Astrocyte (in vitro differentiated cells and primary cell): ENCODE measurements at places on chromosomes 2 and 18. TPM values are rescaled to one million over a fixed set of nuclear protein-coding genes. Genes with fewer than 3 reads are reported as not detected.

- peak; percentile 28 for DNase-seq
Measured at GRCh38 chr2:189128970-189129369, 50.6 kb downstream of the COL5A2 start.

DNA sequence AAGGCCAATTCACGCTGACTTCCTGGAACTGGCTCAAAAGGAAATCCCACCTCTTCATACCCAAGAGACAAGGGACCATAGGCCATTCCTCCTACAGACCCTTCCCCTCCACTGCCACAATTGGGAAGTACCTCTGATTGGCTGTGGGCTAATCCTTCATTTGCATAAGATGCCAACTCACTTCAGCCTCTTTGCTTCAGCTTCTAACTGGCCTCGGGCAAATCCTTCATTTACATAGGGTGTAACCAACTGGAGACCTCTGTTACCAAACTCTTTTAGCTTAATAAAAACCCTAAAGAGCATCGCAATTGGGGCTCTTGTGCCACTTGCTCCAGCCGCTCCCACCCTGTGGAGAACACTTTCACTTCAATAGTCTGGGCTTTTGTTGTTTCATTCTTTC is 38.2 kb downstream of the MC2R start:
- DNase-seq: no peak

- DNase-seq: no peak
Measured at GRCh38 chr2:216210701-216211540, 101.8 kb downstream of the XRCC5 start.

Gene DOK6
- total RNA-seq: 2.9 and 3.1 TPM in 2 replicates

DNA sequence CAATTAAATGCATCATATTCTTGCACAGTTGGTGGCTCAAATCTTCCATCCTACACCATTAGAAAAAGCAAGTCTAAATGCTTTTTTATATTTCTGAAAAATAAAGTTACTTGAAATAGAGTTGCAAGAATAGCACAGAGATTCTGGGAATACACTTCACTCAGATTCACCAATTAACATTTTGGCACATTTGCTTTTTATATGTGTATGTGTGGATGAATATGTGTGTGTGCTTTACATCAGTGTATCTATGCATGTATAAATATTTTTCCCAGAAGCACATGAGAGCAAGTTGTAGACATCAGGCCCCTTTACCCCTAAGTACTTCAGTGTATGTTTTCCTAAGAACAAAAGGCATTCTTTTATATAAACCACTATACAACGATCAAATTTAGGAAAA is 27.6 kb upstream of the MSH2 start:
- no peak for DNase-seq

DNA sequence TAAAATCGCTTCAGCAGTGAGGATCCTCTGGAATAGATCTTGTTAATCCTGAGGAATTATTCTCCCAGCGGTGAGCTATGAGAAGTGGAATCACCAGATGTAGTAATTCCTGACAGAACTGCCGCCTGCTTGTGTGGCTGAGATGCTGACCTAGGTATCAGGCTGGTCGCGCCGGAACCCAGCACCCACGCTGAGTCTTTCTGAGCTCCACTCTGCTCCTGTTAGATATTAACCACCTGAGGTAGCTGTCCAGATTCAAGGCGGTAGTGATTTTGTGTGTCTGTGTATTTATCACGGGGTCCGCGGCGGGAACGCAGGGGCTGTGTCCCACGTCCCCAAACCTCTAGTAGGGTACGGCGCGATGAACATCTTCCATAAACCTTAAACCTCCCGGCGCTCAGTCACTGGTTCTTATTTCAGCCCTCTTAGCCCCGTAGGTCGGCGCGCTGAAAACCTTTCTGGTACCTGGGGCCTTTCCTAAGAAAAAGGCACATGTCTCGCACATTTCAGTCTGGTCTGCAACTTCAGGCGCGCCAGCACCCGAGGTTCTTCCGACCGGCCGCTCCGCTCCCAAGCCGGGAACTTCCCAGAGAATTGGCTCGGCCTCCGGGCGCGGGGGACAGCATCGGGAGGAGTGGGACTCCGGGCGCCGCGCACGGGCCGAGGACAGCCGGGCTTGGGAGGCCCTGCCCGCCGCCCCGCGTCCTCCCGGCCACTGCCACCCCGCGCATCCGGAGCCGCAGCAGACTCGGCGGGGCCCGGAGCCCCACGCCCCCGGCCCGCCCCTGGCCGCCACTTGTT is 542 bp upstream of the CNNM3 start:
- DNase-seq: peak; percentile 43

DNA sequence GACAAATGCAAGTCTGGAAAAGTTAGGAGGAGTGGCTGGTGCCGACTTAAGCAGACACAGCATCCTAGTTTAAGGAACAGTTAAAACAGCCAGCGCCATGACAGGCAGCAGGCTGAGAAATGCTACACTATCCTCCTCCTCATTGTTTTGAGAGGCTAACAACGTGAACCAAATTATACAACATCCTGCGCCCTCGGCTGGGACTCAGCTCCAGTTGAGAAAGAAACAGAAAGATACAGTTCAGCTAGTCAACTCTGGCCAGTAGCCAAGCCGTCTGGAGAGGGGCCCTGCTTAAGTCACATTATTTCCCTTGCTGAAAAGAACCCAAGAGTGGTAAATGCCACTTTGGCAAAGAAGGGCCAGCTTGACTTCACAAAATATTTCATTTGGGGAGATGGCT is 90.2 kb downstream of the BCL11A start:
- peak; percentile 20 for DNase-seq

- DNase-seq: no peak
Measured at GRCh38 chr2:219060821-219061791, at the start of gene IHH. Gene IHH (minus strand): TSS chr2:219060921. CDS start chr2:219060467, 454 bp downstream.

GRCh38 chr2:60318544-60318943 is 234.9 kb downstream of the BCL11A start:
- DNase-seq: no peak

Gene ITPRIPL1
- total RNA-seq: 0.10 and 0.45 TPM in 2 replicates

DNA sequence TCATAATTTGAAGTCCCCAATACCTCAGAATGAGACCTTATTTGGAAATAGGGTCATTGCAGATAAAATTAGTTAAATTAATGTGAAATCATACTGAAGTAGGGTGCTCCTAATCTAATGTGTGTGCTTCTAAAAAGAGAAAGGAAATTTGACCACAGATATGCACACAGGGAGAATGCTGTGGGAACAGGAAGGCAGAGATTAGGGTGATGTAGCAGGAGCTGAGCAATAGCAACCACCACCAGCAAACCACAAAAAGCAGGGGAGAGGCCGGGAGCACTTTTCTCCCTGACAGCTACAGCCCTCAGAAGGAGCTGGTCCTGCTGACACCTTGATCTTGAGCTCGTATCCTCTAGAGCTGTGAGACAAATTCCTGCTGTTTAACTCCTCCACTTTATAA is 24.6 kb upstream of the SCG2 start:
- DNase-seq: peak; percentile 96

- DNase-seq: no peak
Measured at GRCh38 chr2:191573216-191573615, 104.7 kb upstream of the NABP1 start.

DNA sequence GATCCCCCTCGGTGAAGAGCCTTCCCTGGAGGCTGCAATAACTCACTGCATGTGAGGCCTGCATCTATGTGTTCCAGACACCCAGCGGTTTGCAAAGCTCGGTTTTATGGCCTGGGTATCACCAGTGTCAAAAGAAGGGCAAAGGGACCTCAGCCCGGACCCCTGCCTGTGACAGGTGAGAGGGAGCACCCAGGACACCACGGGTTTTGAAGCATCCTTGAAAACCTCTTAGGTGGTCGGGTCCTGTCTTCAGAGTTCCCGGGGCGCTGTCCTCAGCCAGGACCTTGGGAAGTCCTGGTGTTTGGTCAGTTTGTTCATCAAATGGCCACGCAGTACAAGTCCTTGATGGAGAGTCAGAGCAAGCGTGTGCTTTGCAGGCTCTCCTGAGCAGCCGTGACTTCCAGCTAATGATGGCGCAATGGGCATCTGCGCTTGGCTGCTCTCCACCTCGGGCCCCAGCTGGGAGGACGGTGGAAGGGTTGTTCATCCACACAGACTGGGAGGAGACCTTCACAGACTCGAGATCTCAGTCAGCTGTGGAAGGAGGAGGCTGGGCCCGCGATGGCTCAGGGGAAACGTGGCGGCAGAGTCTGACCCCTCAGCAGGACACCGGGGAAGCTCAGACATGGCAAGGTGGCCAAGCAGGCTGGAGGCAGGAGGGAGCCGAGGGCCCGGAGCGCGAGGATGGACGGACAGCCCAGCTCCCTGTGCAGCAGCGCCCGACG is 113.1 kb upstream of the GPC1 start:
- no peak for DNase-seq

GRCh38 chr2:172437419-172438341 is 10.3 kb downstream of the ITGA6 start:
- no peak for DNase-seq

DNA sequence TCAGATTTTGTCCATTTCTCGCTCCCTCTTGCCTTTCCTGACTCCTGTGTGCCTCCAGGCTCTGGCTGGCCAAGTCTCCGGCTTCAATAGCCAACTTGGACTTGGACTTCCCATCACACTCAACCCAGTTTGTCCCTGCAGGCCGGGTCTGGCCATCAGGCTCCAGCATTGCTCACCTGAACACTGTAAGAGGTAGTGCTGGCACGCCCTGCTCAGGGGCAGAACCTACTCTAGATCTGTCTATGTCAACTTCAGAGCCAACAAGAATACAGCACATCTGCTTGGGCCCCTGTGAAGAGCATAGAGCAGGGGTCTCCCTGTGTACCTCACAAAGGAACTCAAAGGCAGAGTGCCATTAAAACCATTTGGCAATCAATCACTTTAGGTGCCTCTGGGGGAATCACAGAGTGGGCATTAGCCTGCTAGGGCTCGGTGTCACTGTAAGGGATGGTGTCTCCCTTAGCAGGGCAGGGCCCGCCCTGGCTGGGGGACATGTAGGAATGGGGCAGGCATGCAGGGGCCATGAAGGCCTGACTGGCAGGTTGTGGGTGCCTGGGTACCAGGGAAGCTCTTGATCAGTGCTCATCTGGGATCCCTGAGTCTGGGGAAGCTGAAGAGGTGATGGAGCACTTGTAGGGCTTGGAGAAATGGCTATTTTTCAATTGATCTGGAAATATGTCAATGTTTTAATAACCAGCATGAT is 325.9 kb downstream of the CLIP4 start:
- DNase-seq: no peak

Gene ACKR3
- 72.7 and 88.3 TPM in 2 replicates for total RNA-seq

DNA sequence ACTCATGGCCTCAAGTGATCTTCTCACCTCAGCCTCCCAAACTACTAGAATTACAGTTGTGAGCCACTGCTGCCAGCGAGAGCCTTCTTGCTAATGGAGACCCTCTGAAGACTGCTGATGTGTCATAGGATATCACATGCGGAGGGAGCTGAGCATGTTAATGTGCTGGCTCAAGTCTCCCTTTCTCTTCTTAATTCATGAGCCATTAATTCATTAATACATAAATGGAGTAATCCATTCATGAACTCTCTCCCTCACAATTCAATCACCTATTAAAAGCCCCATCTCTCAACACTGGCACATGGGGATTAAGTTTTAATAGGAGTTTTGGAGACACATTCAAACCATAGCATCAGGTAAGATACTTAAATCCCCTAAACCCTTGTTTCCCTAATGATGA is 54.8 kb downstream of the SYT4 start:
- no peak for DNase-seq

Gene ZNF396
- total RNA-seq: 1.3 and 1.4 TPM in 2 replicates

DNA sequence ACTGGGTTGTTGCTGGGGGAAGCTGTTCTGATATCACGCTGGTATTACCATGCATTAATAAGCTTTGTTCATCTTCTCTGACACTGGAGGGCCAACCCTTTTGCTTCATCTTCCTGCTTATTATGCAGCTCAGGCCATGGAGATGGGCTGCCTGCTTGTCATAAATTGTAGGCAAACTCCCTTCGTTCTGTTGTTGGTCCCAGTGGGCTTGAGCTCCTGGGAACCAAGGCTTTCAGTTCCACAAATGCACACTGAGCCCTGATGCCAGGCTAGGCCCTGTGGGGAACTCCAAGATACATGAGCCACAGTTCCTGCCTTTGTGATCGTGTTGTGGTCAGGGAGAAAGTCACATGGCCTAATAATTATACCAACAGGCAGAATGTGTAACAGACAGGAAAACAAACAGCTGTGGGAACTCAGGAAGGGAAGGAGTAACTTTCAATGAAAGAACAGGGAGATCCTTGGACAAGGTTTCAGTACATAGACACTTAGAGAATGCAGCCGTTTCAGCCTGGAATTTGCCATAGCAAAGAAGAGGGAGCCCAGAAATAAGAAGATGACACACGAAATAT is 49.0 kb upstream of the BCL2L11 start:
- peak; percentile 80 for DNase-seq

DNA sequence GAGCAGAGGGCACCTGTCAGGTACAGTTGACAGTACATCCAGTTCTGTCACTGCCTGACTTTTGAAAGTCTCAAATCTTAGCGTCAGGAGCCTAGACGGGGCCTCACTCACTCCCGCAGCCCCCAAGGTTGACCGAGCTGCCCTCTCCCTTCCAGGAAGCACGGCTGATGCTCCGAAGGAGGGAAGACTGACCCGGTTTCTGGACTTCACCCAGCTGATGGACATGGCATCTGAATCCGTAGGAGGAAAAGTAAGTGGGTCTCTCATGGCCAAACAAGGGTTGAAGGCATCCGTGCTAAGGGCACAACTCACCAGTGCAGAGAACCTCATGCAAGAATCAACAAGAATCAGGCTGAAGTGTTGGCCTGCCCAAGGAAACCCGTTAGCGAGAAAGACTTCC is 12.9 kb downstream of the ALLC start:
- DNase-seq: no peak

- no peak for DNase-seq
Measured at GRCh38 chr2:121903037-121903689, 147.7 kb downstream of the TSN start.
